ENCODE measurements at places on chromosomes 1 and 21.

DNA sequence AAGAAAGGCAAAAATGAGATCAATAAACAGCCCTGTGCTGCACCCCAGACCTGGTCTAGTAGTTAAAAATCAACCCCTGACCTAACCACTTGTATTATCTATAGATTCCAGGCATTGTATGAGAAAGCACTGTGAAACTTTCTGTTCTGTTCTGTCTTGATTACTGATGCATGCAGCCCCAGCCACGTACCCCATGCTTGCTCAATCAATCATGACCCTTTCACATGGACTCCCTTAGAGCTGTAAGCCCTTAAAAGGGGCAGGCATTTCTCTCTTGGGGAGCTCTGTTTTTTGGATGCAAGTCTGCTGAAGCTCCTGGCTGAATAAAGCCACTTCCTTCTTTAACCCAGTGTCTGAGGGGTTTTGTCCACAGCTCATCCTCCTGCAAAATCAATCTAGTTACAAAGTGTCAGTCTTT lies 24.2 kb upstream of the CD34 start:
- no peak overlapping the region for H3K27ac ChIP-seq
- H3K27me3 ChIP-seq = no peaks in the 10 kb centered on the region
- no peak for DNase-seq
- H3K4me1 ChIP-seq = no peaks in the 10 kb centered on the region

GRCh38 chr21:38471766-38472165 lies 26.5 kb downstream of the ERG start:
- H3K4me3 ChIP-seq = no peak overlapping the region
- no peaks in the 10 kb centered on the region for H3K36me3 ChIP-seq
- peaks cover 5% of the 10 kb centered on the region for H3K4me1 ChIP-seq
- H3K27me3 ChIP-seq = 0 out of 2 replicates have a peak, but pooled peaks cover 2% of the 10 kb centered on the region
- no peak for DNase-seq
- no peak overlapping the region for H3K27ac ChIP-seq

GRCh38 chr1:22212400-22213233 lies 69.7 kb upstream of the WNT4 start:
- no peaks in the 10 kb centered on the region for H3K27me3 ChIP-seq
- no peaks in the 10 kb centered on the region for H3K36me3 ChIP-seq
- no peak overlapping the region for H3K27ac ChIP-seq
- H3K4me1 ChIP-seq = peaks cover 2% of the 10 kb centered on the region
- H3K4me3 ChIP-seq = no peak overlapping the region
- DNase-seq = no peak

GRCh38 chr1:92503043-92503925 lies 16.6 kb upstream of the GFI1 start:
- H3K36me3 ChIP-seq = no peaks in the 10 kb centered on the region
- no peaks in the 10 kb centered on the region for H3K27me3 ChIP-seq
- no peak for DNase-seq
- no peaks in the 10 kb centered on the region for H3K4me1 ChIP-seq

- H3K36me3 ChIP-seq = no peaks in the 10 kb centered on the region
- H3K4me1 ChIP-seq = no peaks in the 10 kb centered on the region
- no peak overlapping the region for H3K4me3 ChIP-seq
- H3K27me3 ChIP-seq = no peaks in the 10 kb centered on the region
- no peak for DNase-seq
Observed at GRCh38 chr1:83905315-83905907, 93.5 kb downstream of the TTLL7 start.

GRCh38 chr1:101069158-101069557 lies 43.6 kb upstream of the DPH5 start:
- H3K27ac ChIP-seq = no peak overlapping the region
- no peak overlapping the region for H3K4me3 ChIP-seq
- no peak for DNase-seq
- H3K4me1 ChIP-seq = no peaks in the 10 kb centered on the region
- no peaks in the 10 kb centered on the region for H3K36me3 ChIP-seq

GRCh38 chr1:25993197-25993951 lies 4.5 kb downstream of the PAFAH2 start:
- H3K4me3 ChIP-seq = no peak overlapping the region
- H3K36me3 ChIP-seq = no peaks in the 10 kb centered on the region
- no peak overlapping the region for H3K27ac ChIP-seq
- H3K4me1 ChIP-seq = no peaks in the 10 kb centered on the region

DNA sequence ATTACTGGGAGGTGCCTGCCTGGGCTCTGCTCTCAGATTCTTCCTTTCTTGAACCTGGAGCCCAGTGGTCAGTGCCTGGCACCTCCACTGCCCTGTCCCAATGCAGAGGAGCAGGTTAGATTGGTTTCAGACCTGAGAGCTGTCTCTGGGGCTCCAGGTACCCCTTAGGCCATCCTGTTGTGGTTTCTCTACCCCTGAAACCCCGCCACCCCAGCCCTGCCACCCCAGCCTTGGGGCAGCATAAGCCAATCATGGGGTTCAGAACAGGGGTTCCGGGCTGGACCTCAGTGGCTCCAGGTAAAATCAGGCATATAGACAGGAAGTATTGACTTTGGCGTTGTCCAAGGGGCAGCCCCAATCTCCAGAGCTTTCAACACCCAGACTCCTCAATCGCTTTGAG lies 3.2 kb upstream of the SLC6A9 start:
- no peaks in the 10 kb centered on the region for H3K36me3 ChIP-seq
- no peak for DNase-seq
- peaks cover 6% of the 10 kb centered on the region for H3K4me1 ChIP-seq
- no peak overlapping the region for H3K4me3 ChIP-seq

GRCh38 chr1:51693419-51694155 lies 76.7 kb downstream of the OSBPL9 start:
- no peaks in the 10 kb centered on the region for H3K36me3 ChIP-seq
- no peak for DNase-seq
- H3K27me3 ChIP-seq = no peaks in the 10 kb centered on the region
- H3K4me3 ChIP-seq = no peak overlapping the region

DNA sequence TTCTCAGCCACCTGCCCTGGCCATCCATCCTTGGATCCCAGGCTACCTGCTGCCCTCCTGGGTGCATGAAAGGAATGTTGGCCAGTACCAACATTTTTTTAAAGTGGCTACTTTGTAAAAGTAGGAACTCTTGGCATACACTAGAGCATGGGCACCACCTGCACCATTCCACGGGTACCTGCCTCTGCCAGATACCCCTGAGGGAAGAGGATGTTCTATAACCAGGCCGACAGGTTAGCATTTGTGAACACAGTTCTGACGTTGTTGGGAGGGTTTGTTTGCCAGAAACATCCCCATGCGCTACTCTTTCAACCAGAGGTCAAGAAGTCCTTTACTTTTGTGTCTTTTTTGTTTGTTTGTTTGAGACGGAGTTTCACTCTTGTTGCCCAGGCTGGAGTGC lies 43.0 kb downstream of the EVA1C start:
- H3K27ac ChIP-seq = no peak overlapping the region
- no peaks in the 10 kb centered on the region for H3K4me1 ChIP-seq
- DNase-seq = no peak

GRCh38 chr1:33329600-33330305 lies 8.9 kb upstream of the A3GALT2 start:
- no peak overlapping the region for H3K27ac ChIP-seq
- DNase-seq = no peak
- H3K4me3 ChIP-seq = no peak overlapping the region
- H3K36me3 ChIP-seq = no peaks in the 10 kb centered on the region
- no peaks in the 10 kb centered on the region for H3K4me1 ChIP-seq

- no peaks in the 10 kb centered on the region for H3K36me3 ChIP-seq
- H3K27me3 ChIP-seq = no peaks in the 10 kb centered on the region
- H3K4me1 ChIP-seq = no peaks in the 10 kb centered on the region
- no peak overlapping the region for H3K4me3 ChIP-seq
- no peak for DNase-seq
Observed at GRCh38 chr1:105686874-105687690, 1369.4 kb upstream of the PRMT6 start.

DNA sequence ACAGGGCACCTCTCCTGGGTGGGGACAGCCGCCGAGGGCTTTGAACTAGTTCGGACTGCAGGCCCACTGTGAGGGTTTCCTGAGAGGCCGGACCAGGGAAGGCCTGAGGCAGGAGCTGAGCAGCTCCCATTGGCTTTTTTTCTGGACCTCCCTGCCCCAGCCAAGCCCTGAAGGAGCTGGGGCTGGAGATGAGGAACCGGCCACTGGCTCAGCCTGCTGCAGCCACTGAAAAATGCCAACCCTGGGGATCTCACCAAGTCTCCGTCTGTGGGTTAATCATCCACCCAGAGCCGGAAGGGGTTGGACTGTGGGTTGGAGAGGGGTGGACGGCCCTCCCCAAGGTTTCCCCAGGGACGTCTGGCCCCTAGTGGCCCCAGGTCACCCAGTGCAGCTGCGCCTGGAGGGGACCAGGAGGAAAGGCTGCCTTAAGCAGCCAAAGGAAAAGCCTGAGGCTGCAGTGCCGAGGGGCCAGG lies 2.5 kb downstream of the VWA1 start:
- H3K27ac ChIP-seq = no peak overlapping the region
- H3K4me3 ChIP-seq = no peak overlapping the region
- DNase-seq = no peak
- no peaks in the 10 kb centered on the region for H3K27me3 ChIP-seq

- no peak for DNase-seq
- H3K36me3 ChIP-seq = no peaks in the 10 kb centered on the region
- no peaks in the 10 kb centered on the region for H3K27me3 ChIP-seq
- no peaks in the 10 kb centered on the region for H3K4me1 ChIP-seq
Observed at GRCh38 chr1:237093691-237094090, 51.7 kb downstream of the RYR2 start.

DNA sequence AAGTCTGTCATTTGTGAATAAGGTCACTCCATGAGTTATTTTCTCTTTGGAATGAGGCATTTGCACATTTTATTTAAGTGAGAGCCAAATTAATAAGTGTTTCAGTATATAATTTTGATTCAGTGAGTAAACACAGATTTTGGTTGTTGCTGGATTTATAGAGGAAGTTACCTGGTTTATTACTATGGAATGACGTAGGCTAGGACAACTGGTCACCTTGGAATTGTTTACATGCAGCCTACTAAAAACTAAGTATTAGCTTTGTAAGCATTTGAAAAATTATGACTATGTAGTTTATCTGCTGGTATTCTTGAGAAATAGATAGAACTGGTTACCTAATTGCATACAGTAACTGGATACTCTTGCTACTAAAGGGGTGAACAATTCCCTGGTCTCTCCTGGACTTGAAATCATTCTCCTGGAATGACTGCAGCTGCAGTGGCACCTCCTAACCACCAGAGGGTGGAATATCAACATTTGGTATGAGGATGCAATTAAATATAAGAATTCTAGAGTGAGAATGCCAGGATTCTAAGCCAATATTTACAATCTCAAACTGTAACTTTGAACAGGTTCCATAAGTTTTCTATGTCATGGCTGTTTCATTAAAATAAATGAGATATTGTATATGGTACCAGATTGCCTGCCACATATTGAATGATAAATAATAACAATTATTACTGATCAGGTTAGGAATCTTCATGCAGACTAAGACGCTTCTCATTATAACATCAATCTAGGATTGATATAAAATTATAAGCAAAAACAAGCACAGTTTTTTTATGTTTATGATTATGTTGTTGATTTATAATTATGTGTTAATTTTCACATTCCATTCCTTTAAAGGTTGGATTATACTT lies 3.5 kb upstream of the KRTAP27-1 start:
- H3K4me3 ChIP-seq = no peak overlapping the region
- H3K27ac ChIP-seq = no peak overlapping the region
- no peak for DNase-seq
- H3K27me3 ChIP-seq = no peaks in the 10 kb centered on the region
- no peaks in the 10 kb centered on the region for H3K4me1 ChIP-seq
- no peaks in the 10 kb centered on the region for H3K36me3 ChIP-seq

- no peak overlapping the region for H3K27ac ChIP-seq
- H3K4me1 ChIP-seq = 0 out of 2 replicates have a peak, but pooled peaks cover 1% of the 10 kb centered on the region
- DNase-seq = no peak
- no peaks in the 10 kb centered on the region for H3K27me3 ChIP-seq
- H3K36me3 ChIP-seq = no peaks in the 10 kb centered on the region
- H3K4me3 ChIP-seq = no peak overlapping the region
Observed at GRCh38 chr1:24965571-24965930, 35.5 kb upstream of the RUNX3 start.

GRCh38 chr1:201261771-201262547 lies 21.3 kb upstream of the PKP1 start:
- no peak overlapping the region for H3K27ac ChIP-seq
- no peaks in the 10 kb centered on the region for H3K36me3 ChIP-seq
- H3K4me1 ChIP-seq = peaks cover 1% of the 10 kb centered on the region
- no peak for DNase-seq

DNA sequence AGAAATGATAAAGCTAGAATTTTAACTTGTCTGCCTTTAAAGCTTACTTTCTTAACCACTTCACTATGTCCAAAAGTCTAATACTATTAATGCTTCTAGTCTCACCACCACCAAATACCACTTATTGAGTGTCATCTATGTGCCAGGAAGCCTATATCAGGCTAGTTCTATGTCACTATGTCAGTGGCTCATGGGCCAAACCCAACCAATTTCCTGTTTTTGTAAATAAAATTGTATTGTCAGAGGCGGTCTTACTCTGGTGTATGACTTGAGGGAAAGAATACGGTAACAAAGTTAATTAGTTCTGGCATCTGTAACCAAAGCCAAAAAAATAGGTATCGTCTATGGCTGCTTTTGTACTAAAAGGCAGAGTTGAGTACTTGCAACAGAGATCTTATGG lies 14.8 kb downstream of the F5 start:
- no peak overlapping the region for H3K27ac ChIP-seq
- H3K27me3 ChIP-seq = no peaks in the 10 kb centered on the region
- DNase-seq = no peak

GRCh38 chr1:94795434-94795833 lies 24.7 kb upstream of the SLC44A3 start:
- H3K27me3 ChIP-seq = no peaks in the 10 kb centered on the region
- H3K4me3 ChIP-seq = no peak overlapping the region

- no peaks in the 10 kb centered on the region for H3K36me3 ChIP-seq
- H3K4me1 ChIP-seq = no peaks in the 10 kb centered on the region
Observed at GRCh38 chr1:106406114-106406513, 650.4 kb upstream of the PRMT6 start.
